ENCODE measurements at places on chromosomes 13 and 19. TPM values are rescaled to one million over a fixed set of nuclear protein-coding genes. Genes with fewer than 3 reads are reported as not detected.

- peak; percentile 61 for DNase-seq
These were observed 2.0 kb upstream of the TSHZ3 start for GRCh38 chr19:31351056-31351854.

DNA sequence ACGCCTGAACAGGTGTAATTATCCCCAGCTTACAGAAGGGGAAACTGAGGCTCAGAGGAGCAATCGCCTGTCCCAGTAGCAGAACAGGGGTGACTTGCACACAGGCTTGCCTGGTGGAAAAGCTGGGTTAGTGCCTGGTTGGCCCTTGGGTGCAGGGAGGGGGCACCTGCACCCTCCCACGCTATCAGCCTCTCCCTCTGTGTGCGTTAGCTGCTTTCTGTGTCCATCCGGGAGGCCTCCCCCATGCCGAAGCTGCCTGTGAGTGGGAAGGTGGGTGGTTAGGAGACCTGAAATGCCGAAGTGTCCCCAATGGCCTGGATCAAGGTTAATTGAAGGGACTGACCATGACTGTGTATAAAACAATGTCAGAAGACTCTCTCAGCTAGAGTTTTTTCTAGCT lies 295.0 kb downstream of the ZNF536 start:
- no peak for DNase-seq

GRCh38 chr19:19181488-19181998 lies 10.4 kb downstream of the BORCS8 start:
- no peak for DNase-seq

GRCh38 chr13:72489751-72490150 lies 237.7 kb downstream of the MZT1 start:
- DNase-seq = no peak

DNA sequence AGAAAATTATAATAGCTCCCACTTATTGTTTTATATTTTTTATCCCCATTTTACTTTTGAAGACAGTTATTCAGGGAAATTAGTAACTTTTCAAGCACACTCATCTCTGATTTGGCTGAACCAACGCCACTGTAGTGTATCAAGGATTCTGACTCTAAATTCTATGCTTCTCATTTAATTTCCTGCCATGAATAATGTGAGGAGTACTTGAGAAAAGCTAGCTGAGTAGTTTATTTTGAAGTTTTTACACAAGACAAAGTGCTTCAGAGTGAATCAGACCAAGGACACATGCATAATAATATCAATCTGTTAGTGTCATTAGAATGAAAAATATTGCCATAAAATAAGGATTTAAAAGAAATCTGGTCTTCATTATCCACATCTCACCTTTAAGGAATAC lies 329.9 kb downstream of the SLITRK6 start:
- no peak for DNase-seq

GRCh38 chr13:113747291-113747833 lies 11.7 kb upstream of the TMEM255B start:
- DNase-seq = peak; percentile 67

DNA sequence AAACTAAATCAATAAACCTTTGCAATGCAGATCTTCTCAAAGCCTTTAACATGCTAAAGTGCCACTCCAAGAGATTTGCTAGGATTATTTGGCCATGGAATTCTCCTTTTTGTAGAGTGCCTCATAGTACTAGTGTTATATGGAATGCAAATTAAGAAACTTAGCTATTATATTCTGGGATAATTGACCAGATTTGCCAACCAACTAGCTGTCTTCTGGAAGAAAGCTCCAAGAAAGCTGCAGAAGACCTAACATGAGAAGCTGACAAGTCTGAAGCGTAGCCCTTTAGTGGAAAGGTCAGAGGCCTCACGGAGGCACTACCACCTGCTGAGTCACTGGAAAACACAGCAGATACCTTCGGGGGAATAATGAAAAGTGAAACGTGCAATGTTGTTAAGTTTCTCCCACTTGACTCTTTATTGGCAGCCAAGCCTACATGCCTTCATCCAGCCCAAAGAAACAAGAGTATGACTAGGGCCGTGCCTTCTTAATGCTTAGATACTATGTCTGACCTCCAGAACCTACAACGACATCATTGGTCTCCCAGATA lies 29.8 kb upstream of the KATNAL1 start:
- DNase-seq = no peak

- DNase-seq = no peak
These were observed 28.0 kb upstream of the KBTBD7 start for GRCh38 chr13:41222259-41222852.

GRCh38 chr13:100454876-100455275 lies 133.7 kb downstream of the GGACT start:
- no peak for DNase-seq

- DNase-seq = no peak
These were observed 276.7 kb downstream of the POU4F1 start for GRCh38 chr13:78326633-78327032.

GRCh38 chr19:18848878-18849661 lies 17.3 kb downstream of the UPF1 start:
- DNase-seq = peak; percentile 85

- peak; percentile 73 for DNase-seq
These were observed 36.0 kb downstream of the BRD4 start for GRCh38 chr19:15296353-15296752.

DNA sequence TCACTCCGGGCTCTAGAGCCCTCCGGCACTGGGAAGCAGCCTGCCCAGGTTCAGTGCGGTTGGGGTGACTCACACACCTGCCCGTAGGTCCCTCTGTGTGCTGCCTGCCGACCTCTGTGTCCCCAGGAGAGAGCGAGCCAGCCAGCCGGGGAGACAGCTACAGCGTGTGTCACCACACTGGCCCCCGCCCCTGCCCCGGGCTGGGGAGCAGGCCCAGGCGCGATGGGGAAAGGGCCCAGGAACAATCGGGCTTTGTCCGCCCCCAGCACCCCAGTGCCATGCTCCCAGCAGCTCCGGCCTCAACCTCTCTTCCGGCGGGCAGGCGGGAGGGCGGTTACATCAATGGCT lies at the start of gene KLK6:
KLK6 (minus strand) TSS at position 179 of the 348 bp plus-strand sequence. CDS start 1,487 bp downstream, outside the sequence.
- no peak for DNase-seq

GRCh38 chr13:87057807-87058520 lies 613.2 kb upstream of the SLITRK5 start:
- no peak for DNase-seq

- DNase-seq = no peak
These were observed 88.7 kb downstream of the SCGB2B2 start for GRCh38 chr19:34588249-34588648.

GRCh38 chr13:53069800-53070199 lies 41.2 kb downstream of the OLFM4 start:
- no peak for DNase-seq

DNA sequence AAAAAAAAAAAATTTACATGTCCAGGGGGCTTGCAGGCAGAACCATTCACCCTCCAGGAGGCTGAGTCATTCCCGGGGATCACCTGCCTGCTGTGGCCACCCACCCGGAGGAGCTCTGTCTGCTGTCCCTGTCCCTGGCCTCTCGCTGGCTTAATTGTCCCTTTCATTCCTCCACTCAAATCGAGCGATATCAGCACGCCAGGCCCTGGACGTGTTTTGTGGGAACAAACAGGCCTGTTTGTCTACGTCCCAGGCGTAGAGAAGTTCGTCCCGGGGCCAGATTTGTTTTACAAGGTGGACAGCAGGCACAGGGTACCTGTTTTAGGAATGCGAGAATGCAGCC lies 21.2 kb downstream of the SULT2B1 start:
- DNase-seq = peak; percentile 52

DNA sequence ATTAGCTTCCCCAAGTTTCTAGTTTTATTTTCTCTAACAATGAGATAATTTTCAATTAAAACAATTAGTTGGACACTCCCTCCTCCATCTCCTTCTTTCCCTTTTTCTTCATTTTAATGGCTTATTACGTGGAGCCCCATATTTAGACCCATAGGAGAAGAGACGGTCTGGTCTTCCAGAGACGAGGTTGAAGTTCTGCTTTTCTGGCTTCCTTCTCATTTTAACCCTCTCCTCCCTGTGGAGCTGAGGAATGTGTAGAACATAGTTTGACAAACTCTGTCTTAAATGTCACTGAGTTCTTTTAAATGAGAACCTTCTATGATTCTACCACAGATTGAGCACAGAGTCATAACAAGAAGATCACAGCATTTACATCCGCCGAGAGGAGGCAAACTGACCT lies 86.8 kb downstream of the EDNRB start:
- DNase-seq = no peak

- DNase-seq = no peak
These were observed 66.3 kb downstream of the LMO7 start for GRCh38 chr13:75702476-75702875.

GRCh38 chr13:23497191-23497590 lies 63.7 kb upstream of the SACS start:
- DNase-seq = no peak

DNA sequence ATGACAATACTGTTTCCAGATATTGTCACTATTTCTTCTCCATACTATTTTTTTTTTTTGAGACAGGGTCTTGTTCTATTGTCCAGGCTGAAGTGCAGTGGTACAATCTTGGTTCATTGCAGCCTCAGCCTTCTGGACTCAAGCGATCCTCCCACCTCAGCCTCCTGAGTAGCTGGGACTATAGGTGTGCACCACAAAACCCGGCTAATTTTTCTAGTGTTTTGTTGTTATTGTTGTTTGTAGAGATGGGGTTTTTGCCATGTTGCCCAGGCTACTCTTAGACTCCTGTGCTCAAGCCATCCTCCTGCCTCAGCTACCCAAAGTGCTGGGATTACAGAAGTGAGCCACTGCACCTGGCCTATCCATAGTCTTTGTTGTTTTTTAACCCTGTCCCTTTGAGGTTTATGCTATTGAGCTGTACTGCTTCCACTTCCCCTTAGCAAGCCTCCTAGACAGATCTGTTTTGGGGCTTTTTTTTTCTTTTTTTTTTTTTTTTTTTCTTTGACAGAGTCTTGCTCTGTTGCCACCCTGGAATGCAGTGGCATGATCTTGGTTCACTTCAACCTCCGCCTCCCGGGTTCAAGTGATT lies 27.6 kb upstream of the MAP3K10 start:
- no peak for DNase-seq

DNA sequence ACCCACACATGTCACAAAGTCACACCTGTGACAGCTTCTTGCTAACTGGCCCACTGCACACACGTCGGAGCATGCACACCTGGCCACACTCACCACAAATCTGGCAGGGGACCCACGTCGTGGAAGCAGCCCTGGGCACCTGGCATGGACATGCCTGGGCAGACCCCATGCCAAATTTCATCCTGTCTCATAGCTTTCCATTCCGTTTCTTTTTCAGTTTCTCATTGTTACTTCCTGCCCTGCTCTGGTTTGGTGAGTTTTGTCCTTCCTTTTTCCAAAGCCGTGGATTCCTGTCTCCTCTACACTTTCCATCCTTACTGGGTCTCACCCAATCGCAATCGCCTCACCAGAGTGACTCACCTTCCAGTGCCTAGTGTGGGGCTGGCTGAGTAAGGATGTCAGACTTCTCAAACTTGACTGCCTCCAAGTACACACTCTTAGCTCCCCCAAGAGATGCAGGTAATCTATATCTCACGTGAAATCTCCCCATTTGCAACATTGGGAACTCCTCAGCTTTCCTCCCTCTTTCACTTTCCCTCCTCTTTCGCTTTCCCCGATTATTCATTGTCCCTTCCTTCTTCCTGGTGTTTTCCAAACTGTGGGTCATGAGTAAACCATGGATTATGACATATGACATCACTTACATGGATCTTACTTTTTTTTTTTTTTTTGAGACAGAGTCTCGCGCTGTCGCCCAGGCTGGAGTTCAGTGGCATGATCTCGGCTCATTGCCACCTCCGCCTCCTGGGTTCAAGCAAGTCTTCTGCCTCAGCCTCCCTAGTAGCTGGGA lies 1.6 kb upstream of the BBC3 start:
- no peak for DNase-seq

DNA sequence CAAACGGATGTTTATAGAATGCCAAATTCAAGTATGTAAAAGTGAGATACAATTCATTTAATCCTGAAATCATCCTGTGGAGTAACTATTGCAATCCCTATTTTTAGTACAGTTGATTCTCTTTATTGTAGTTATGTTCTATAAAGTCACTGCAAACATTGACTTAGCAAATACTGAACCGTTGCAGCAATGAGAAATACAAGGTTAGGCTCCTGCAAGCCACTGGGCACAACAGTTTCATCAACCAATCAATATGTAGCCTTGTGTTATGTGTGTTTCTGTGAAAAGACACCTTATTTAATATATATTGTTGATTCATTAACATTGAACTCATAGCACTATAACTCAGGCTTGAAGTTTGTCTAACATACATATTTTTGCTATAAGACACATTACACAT lies 174.4 kb downstream of the DCT start:
- no peak for DNase-seq

GRCh38 chr13:41019011-41019487 lies at the start of gene ELF1:
ELF1 (minus strand) TSS chr13:41019316; CDS start chr13:40982054, 37,262 bp downstream.
- DNase-seq = peak; percentile 43

DNA sequence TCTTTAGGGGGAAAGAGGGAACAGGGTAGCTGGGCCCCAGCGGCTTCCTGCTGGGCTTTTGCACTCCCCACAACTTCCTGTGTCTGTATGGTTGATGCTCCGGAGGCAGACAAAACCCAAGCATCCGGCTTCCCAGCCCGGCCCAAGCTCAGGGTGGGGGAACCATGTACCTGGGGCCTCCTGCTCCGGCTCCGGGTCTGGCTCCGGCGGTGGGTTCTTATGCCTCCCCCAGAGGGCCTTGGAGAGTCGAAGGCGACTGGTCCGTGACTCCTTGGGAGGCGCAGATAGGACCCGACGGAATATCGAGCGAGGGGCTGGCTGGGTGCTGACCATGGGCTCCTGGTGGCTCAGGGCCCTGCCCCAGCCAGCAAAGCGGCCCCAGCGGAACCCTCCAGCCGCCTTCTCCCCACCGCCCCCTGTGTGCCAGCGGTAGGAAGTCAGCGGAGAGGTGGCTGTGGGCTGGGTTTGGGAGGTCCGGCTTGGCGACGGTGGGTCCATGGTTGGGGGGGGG lies 428 bp downstream of the RASAL3 start:
- DNase-seq = peak; percentile 43

DNA sequence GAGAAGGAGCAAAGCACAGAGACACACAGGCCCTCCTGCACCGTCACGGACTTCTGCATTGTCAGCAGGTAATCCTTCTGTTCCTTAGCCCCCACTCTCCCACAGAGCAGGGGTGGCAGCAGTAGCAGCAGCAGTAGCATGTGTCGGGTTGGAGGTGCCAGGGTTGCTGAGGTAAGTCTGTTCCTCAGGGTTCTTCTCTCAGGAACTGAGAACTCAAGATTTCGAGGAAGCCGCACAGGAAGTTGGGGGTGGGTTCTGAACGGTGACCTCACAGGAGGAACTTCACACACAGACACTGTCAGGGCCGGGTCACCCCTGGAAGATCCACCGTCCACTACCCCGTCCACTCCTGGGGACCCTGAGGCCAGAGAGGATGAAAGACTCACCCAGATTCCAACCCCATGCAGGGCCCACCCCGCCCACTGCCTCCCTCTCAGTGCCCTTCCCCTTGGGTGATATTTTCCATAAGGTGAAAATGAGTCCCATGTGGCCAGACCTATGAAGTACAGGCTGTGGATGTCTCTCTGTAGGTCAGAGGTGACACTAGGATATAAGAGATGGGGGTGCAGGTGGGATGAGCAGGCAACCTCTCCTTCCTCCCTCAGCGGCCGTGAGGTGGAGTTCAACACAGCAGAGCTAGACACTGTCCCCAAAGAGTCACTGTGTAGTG lies at the start of gene SIGLEC12:
SIGLEC12 (minus strand) TSS at position 207 of the 670 bp plus-strand sequence; CDS start at position 140, 67 bp downstream.
- DNase-seq = peak; percentile 66

KIR2DL1 gene
- not detected for polyA plus RNA-seq

TYROBP gene
- polyA plus RNA-seq = 42.7 TPM

INAFM1 gene
- polyA plus RNA-seq = 7.4 TPM

OR7A5 gene
- not detected for polyA plus RNA-seq

CNN1 gene
- polyA plus RNA-seq = 426 TPM

CYP2A13 gene
- polyA plus RNA-seq = not detected

SHANK1 gene
- polyA plus RNA-seq = 0.23 TPM

ALKBH7 gene
- polyA plus RNA-seq = 123 TPM

ZNF419 gene
- 6.2 TPM for polyA plus RNA-seq

ZNF91 gene
- 23.8 TPM for polyA plus RNA-seq

GRK1 gene
- 0.15 TPM for polyA plus RNA-seq

SPRED3 gene
- polyA plus RNA-seq = 0.30 TPM
